Suppressor macrophage treated with lipopolysaccharide for 4 hours (primary cell): ENCODE measurements at places on chromosomes 1 and 21.

DNA sequence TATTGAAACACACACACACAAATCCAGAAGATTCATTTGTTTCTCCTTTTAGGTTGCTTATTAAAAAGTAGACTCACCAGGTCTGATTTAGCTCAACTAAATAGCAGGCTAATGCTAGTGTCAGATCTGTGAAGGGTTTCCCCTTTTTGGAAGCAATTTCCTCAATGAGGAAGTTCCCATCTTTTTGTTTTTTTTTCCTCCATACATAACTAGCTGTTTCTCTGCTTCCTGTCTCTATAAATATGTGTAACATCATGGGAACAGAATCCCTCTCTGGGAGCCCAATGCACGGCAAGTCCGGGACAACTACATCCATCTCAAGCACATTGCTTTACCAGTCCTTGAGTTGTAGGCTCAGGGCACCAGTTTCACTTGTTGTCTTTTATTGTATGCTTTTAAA lies 1421.1 kb downstream of the PLA2G4A start:
- DNase-seq = peak; percentile 49

DNA sequence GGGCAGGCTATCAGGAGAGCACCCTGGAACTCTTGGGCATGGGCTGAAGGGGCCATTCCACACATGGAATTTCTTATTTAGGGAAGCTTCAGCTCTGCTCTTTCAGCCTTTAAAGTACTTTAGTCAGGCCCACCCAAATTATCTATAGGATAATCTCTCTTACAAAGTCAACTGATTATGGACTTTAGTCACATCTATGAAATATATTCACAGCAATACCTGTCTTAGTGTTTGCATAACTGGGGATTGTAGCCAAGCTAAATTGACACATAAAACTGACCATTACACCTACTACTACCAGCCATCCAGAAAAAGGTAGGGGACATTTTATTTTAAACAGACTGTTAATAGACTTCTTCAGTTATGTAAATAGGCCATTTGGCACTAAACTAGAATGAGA lies 114.9 kb upstream of the VANGL1 start:
- no peak for DNase-seq

GRCh38 chr1:48450505-48450904 lies 21.5 kb downstream of the SPATA6 start:
- no peak for DNase-seq

DNA sequence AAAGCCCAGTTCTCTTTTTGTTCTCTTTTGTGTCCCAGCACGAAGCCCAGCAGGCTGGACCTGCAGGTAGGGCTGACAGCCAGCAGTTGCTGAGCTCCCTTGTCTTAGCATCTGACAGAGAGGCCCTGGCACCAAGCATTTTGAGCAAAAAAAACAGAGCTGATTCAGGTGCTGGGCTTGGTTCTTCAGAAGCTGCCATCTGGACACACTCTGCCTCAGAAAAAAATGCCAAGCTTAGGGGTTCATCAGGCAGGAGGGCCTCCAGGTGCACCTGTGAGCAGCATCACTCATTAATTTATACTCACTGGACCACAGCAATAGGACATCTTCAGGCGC lies 167.1 kb upstream of the PLD5 start:
- no peak for DNase-seq

- DNase-seq = no peak
Observed at GRCh38 chr1:54610048-54610447, 13.3 kb downstream of the FAM151A start.

DNA sequence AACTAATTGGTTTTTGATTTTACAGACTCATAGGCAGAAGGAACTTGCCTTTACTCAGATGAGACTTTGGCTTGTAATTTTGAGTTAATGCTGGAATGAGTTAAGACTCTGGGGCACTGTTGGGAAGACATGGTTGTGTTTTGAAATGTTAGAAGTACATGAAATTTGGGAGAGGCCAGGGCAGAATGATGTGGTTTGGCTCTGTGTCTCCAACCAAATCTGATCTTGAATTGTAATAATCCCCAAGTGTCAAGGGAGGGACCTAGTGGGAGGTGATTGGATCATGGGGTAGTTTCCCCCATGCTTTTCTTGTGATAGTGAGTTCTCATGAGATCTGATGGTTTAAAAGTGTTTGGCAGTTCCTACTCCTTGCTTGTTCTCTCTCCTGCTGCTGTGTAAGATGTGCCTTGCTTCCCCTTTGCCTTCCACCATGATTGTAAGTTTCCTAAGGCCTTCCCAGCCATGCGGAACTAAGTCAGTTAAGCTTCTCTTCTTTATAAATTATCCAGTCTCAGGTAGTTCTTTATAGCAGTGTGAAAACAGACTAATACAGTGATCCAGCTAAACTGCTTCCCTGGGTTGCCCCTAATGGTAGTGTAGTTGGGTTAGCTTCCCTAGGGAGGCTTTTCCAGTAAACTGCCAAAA lies 10.2 kb downstream of the CPT2 start:
- DNase-seq = no peak

GRCh38 chr1:56954664-56955063 lies 11.2 kb downstream of the C8B start:
- DNase-seq = no peak

DNA sequence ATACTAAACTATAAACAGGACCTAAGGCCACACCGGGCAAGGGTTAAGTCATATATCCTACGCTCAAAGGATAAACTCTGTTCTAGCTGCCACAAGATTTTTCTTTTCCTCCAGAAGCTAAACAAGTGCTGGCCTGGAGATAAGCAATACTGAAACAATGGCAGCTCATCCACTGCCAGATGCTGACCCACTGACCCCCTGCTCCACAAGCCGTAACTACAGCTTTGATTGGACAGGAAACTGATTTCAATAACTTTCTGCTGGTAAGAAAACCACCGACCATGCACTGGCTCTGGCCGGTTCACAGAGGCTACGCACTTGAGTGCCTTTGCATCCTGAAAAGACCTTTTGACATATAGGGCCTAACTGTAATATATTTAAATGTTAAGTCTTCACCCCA lies 51.3 kb upstream of the PLA2G2C start:
- no peak for DNase-seq

DNA sequence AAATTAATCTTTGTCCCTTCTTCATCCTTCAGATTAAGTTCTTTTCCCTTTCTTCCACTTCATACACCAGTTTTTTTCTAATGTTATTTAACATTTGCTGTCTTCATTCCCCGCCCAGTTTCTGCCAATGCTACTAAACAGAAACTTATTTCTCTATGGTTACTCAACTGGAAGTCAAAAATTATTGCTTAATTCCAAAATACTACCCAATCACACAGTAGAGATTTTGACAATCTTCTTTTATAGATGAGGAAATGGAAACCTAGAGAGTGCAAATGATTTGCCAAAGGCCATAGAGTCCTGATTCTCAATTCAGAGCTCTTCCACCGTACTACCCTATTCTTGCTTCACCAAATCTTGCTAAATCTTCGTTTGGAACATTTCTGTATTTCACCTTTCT lies 58.1 kb upstream of the SH3GLB1 start:
- DNase-seq = peak; percentile 45

DNA sequence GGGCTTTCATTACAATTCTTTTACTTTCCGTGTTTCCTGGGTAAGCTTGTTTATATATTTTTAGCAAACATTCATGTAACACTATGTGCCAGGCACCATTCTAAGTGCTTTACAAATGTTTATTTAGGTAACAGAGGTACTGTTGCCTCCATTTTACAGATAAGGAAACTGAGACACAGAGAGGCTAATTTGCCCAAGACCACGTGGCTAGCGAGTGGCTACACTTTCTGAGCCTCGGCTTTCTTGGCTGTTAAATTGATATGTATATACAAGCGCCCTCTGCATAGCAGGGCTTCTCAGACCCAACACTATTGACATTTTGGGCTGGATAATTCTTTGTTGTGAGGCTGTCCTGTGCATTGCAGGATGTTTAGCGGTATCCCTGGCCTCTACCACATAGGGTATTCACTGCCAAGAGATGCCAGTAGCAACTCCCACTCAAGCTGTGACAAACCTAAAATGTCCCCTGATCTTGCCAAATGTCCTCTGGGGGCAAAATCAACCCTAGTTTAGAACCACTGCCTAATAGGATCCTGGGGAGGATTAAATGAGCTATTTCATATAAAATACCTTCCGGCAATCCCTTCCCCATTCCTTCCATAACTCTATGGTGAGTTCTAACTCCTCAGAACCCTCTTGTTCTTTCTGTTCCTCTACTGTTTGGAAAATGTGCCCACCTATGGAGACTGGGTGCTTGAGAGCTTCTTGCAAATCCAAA lies 17.2 kb upstream of the ID3 start:
- no peak for DNase-seq

- DNase-seq = peak; percentile 59
Observed at GRCh38 chr1:56180520-56181190, 398.7 kb downstream of the PLPP3 start.

DNA sequence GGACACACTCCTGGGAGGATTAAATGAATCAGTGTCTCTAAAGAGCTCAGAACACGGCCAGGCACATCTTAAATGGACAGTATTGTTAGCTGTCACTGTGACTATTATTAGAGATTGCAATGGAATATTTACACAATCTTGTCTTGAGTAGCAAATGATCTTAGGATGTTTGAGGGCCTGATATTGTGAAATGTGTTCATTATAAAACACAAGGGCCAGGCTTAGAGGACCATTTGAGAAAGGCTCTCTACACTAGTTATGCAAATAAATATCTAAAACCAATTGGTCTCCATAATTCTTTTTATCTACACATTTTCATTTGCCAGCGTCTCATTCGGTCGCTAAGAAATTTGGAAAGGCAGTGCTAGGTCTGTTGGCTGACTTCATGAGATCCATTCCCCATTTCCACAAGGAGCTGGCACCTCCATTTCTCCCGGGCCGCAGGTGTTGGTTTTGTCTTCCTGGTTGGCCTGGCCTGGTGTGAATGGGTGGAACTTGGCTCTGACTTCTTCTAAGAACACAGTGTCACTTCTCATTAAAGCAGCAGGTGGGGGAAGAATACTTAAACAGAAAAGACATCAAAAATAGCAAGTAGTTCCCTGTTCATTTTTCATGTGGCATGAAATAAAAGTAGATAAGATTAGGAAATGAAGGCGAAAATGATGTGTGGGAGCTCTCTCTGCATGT lies 56.0 kb upstream of the PLXNA2 start:
- no peak for DNase-seq

- no peak for DNase-seq
Observed at GRCh38 chr1:116807394-116808199, 53.4 kb downstream of the CD2 start.

- peak; percentile 58 for DNase-seq
Observed at GRCh38 chr1:223700942-223701637, 11.2 kb upstream of the CAPN2 start.

DNA sequence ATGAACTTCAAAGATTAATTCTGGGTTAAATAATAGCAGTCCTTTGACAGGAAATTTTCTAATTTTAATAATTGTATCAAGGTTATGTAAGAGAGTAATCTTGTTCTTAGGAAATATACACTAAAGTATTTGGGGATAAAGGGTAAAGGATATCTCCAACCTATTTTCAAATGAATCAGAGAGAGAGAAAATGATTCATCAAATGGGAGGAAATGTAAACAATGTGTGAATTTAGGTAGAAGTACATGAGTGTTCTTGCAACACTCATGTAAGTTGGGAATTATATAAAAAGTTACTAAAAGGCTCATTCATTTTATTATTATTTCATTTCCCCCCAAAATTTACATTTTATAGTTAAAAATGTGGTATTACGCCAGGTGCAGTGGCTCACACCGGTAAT lies 20.4 kb upstream of the SIM2 start:
- no peak for DNase-seq

GRCh38 chr1:223180731-223181321 lies 37.8 kb upstream of the TLR5 start:
- DNase-seq = peak; percentile 94

GRCh38 chr1:96845464-96845863 lies 123.9 kb downstream of the PTBP2 start:
- peak; percentile 37 for DNase-seq

GRCh38 chr1:41591891-41592290 lies 107.4 kb upstream of the EDN2 start:
- DNase-seq = no peak

DNA sequence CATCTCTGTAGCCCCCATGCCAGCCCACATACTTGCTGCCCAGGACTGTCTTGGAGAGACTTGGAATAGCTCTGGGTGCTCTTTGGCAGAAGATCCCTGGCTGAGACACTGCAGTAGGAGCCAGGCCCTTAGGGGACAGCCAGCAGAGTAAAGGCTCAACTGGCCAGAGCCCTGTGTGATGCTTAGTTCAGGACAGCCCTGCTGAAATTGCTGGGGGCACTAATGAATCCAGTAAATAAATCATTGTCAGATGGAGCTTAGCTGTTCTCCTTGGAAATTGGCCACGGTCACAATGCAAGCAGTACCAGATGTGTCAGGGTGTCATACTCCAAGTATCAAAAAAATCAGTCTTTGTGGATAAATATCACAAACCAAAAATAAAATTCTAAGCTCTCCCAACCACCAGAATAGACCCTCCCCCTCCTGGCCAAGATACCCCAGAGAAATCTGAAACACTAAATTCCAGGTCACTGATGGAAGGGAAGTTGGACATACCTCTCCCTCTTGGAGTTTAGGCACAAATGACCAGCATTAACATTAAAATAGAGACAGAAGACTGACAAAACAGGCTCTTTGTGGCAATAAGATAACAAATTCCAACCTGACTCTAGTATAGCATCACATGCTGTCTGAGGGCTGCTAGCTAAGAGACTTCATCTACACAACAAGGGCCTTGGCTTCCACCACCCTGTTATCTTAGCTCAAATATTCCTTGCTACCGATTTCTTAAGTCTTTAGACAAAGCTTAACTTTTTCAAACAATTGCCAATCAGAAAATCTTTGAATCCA lies 83.2 kb upstream of the DNAH14 start:
- no peak for DNase-seq

- DNase-seq = peak; percentile 50
Observed at GRCh38 chr1:168529518-168529917, 14.3 kb downstream of the XCL2 start.

DNA sequence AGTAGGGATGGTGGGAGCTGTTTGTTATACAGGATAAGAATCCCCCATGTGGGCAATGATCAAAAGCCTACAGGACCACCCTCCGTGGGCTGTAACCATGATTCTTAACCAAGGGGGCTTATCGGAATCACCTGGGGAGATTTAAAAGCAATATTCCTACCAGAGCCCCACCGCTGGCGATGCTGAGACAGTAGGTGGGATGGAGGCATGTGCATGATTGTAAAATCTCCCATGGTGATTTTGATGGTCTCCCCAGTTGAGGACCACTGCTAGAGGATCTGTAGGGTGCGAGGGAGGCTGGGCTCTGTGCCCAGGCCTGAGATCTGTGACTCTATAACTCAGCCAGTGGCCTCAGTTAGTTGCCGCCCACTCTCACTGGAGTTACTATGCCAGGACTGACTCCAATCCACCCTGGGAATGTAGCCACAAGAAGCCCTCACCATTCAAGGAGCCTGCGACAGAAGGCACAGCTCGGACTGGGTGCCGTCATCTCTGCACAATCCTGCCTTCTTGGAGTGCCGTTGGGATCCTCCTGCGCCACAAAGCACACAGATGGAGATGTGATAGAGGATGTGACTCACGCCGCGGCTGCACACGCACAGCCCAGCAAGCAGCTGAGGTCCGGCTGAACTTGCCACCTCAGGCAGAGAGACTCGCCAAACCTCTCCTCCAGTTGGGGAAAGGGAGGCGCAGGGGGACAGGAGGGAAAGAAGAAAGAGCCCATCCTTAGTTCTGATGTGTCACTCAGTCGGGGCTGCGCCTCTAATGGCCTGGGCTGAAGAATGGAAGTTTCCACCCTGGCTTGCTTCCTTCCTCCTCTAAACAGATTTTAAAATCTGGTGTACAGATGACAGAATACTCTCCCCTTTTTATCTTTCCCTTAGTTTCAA lies 26.5 kb downstream of the AKNAD1 start:
- DNase-seq = peak; percentile 48

GRCh38 chr1:109885589-109885988 lies 25.1 kb upstream of the CSF1 start:
- no peak for DNase-seq

- DNase-seq = no peak
Observed at GRCh38 chr1:116572099-116572498, 1.3 kb upstream of the CD58 start.
